ENCODE measurements at places on chromosomes 16 and 17.

GRCh38 chr17:69457603-69458002 is 43.1 kb downstream of the MAP2K6 start:
- no peak for DNase-seq

DNA sequence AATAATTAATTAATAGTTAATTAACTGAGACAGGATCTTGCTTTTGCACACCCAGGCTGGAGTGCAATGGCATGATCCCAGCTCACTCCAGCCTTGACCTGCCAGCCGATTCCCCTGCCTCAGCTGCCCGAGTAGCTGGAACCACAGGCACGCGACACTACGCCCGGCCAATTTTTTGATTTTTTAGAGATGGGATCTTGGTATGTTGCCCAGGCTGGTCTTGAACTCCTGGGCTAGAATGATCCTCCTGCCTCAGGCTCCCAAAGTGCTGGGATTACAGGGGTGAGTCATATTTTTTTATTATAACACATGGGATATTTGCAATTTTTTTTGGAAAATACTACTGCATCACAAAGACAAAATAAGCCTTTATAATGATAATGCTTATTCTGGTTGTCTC is 30.4 kb upstream of the BCAR1 start:
- DNase-seq, result no peak

DNA sequence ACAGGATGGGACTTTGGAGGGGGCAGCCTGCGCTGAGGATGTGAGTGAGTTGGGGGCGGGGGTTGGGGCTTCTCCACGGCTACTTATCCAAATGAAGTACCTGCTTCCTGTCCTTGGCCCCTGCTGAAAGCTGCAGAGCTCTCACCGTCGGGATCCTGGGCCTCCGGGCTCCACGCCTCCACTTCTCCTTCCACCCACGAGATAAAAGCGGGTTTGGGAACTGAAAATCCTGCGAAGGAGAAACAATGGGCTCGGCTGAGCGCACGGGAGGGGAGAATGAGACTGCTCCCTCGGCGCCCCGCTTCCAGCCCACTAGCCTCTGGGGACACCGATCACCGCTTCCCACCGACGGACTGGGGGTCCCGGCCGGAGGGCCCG is 486 bp downstream of the ZNF785 start:
- DNase-seq, result no peak

DNA sequence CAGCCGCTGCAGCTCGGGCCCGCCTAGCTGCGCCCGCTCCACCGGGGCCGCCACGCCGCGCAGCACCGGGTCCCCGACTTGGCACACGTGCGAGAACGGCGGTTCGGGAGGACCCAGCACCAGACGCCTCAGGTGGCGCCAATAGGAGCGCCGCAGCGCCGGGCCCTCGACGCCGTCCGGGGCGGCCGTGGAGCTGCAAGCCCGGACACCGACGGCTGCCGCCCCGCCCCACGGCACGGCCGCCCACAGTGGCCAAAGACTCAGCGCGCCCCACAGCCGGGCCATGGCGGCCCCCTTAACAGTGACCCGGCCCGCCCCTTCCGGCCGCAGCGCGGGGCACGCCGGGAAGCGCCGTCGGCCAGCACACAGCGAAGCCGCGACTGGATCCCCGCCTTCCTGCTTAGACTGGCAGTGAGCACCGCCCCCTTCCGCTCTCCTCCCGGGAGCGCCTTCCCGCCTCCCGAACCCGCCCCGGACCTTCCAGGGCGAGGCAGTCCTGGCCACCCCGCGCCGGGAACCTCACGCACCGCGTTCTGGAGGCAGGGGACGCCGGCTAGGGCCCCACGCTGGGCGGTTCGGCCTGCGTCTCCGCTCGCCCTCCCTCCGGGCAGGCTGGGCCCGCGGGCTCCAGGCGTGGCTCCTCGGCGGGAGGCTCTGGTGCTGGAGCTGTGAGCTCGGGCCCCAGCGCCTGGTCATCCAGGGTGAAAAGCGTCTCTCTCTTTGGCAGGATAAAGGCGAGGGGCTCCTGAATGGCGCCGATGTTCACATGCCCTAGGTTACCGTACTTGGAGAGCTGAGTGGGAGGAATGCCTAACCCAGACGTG is at the start of gene PDF:
Gene PDF (minus strand): TSS at position 303 of the 824 bp plus-strand sequence. CDS start 18 bp downstream, at position 285.
- peak; percentile 48 for DNase-seq

DNA sequence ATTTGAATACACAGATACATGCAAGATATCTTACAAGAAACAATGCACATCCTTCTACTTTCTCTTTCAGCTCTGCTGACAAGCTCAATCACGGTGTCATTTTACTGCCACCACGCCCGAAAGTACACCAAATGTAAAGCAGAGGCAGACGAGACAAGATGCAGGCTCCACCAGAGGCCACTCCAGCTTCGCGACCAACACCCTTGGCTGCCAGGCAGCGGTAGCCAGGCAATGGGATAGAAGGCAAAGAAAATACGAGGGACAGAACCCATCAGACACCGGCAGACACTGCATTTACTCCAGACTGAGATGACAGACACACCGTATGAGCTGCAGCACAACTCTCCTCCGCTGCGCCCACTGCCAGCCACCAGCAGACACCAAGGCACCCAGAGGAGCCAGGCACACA is 41.0 kb downstream of the USP22 start:
- DNase-seq, result no peak

GRCh38 chr16:69566240-69566980 is 644 bp downstream of the NFAT5 start:
- no peak for DNase-seq

DNA sequence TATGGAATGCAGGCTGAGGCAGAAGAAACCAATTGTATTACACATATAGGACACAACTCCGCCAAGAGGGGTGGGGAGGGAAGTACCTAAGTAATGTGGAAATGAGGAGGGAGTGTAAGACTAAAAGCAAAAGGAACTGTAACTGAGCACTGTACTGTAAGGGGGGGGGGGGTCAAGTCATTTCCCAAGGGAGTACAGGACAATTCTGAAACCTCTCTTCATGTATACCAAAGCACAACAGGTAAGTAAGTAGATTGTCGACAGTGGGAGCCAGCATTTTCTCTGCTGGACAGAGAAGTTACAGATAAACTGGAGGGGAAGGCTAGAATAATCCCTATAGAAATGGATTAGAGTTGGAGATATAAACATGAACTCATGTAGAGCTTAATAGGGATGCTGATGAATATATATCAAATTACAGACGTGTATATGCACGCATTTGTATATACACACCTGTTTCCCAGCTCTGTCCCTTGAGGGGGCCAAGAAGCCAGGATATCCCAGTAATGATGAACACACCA is 6.4 kb downstream of the USP22 start:
- DNase-seq, result no peak

- DNase-seq, result no peak
These were observed 10.8 kb upstream of the CBLN1 start for GRCh38 chr16:49292413-49292812.

DNA sequence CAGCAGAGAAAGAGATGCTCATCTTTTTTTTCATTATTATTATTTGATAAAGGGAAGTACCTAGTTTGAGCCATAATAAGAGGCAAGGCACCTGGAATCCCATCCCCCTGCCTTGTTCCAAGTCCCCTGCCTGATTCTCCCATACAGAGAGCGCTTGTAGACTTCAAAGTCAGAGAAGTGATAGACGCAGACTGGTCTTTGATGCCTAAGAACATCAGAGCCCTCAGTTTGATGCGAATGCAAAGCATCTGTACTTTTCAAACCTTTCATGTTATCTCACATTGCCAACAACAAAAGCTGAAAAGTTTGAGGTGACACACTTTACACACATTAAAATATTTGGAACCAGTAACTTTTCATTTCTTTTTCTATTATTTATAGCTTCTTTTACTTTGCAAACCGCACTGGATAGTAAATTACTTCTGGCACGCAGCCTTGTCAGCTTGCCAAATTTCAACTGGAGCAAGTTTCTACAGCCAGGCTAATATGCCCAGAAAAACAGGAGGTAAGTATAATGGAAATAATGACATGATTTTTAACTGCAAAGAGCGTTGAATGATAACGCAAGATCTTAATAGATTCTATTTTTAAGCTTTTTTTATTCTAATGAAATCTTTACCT is 5.9 kb upstream of the UTP6 start:
- no peak for DNase-seq

GRCh38 chr17:17079336-17079735 is 37.1 kb downstream of the MPRIP start:
- no peak for DNase-seq

DNA sequence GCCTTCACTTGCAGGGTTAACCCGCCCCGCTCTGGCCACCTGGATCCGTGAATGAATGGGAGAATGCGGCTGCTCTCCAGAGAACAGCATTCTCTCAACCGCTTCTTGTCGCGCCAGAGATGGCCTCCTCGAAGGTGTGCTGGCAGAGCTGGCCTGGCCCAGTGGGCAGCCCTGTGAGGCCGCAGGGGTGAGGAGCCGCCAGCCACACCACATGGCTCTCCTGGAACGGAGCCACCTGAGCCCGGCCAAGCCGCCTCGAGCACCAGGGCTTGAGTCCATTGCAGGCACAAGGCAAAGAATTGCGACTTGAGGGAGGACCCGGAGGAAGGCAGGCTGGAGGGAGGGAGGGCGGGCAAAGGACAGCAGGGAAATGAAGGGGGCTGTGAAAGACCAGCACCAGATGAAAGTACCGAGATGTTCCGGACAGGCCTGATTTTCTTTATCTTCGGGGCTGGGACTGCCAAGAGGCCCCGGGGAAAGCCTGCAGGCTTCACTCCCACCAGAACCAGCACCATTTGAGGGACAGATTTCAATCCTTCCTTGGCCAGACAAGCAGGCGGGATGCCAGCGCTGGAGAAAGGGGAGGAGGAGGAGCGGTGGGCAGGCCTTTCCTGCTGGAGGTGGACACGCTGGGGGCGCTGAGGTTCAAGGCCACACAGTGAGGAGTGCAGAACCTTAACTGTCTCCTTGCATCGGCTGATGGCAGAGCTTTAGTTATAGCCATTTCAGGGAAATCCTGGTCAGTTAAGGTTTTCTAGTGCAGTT is 69.4 kb downstream of the MRC2 start:
- DNase-seq, result no peak

GRCh38 chr16:73023752-73024570 is 24.0 kb downstream of the ZFHX3 start:
- DNase-seq, result no peak

DNA sequence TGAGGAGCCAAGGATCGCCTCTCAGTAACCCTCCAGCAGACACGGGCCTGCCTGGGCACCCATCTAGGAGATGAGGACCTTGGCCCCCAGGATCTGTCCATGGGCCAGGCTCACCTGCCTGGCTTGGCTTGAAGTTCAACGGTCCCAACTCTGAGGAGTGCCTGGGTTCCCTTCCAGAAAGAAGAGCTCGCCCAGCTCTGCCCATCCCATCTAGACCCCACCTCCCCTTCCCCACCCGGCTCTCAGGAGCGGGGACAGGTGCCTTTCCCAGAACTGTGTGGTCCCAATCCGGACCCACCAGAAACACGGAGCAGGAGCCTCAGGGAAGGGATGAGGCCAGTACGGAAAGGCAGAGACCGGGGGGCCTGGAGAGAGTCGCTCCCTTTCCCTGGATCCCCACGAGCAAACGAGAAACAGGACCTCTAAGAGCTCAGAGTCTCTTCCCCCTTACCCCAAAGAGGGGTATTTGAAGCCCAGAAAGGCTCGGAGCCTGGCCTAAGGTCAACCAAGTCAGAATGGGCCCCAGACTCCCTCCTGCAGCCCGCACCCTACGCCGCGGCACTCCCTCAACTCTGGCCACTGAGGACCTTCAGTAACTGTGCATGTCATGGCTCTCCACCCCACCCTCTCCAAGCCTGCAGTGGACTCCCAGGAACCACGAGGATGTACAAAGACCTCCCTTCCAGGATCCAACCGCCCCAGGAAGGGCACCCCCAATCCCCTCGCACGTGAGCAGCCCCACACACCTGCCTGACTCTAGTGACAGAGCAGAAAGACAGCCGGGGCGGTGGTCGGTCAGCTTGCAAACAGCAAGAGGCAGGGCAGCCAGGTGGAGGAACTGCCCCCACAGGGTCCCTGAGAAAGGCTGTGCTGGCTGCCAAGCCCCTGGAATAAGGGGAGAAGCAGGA is 5.4 kb downstream of the CLUH start:
- DNase-seq, result no peak

GRCh38 chr17:76106703-76107102 is 3.1 kb upstream of the EXOC7 start:
- no peak for DNase-seq

DNA sequence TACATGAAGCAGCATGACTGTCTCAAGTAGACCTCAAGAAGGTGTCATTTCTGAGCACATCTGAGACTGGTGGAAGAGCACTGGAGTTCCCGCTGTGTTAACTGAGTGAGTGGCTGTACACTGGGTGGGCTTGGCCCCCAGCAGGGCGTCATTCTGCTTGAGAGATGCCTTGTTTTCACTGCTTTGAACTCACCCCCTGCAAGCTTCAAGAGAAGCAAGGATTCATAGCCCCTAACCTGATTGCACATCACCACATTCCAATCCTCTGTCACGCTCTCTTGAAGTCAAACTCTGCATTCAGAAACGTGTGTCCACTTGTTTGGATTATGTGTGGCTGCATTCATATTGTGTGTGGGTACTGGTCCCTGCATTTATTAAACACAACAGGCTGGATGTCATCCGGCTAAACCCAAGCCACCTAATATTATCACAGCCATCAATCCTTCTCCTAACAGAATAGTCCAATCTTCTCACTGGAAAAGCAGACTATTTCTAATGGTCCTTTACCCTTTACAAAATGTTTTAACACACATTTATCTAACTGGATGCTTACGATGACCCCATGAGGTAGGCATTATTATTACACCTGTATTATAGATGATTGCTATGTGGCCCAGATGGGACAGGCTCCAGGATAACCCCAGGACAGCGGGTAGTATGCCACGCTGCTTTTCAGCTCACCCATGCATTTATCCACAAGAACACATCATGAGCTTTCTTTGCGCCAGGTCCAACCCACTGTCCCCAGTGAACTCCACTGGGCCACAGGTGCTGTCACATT is 76.3 kb downstream of the USP31 start:
- no peak for DNase-seq

All from stimulated activated CD8-positive, alpha-beta memory T cell treated with anti-CD3 and anti-CD28 coated beads, Interleukin-4, amount 100 ng/mL, for 4 hours (primary cell).